Renal pelvis (tissue), 12 donors: ENCODE measurements at places on chromosomes 12 and 14. TPM values are rescaled to one million over a fixed set of nuclear protein-coding genes. Genes with fewer than 3 reads are reported as not detected.

CAPZA3 gene
- polyA plus RNA-seq, result 0.69 TPM

CLEC9A gene
- polyA plus RNA-seq, result 0.31 TPM

SH2B3 gene
- 17.9 TPM for polyA plus RNA-seq

TPPP2 gene
- polyA plus RNA-seq, result 4.0 TPM

WBP11 gene
- 89.7 TPM for polyA plus RNA-seq

C12orf54 gene
- polyA plus RNA-seq, result not detected

CD163 gene
- 12.6 TPM for polyA plus RNA-seq

DNA sequence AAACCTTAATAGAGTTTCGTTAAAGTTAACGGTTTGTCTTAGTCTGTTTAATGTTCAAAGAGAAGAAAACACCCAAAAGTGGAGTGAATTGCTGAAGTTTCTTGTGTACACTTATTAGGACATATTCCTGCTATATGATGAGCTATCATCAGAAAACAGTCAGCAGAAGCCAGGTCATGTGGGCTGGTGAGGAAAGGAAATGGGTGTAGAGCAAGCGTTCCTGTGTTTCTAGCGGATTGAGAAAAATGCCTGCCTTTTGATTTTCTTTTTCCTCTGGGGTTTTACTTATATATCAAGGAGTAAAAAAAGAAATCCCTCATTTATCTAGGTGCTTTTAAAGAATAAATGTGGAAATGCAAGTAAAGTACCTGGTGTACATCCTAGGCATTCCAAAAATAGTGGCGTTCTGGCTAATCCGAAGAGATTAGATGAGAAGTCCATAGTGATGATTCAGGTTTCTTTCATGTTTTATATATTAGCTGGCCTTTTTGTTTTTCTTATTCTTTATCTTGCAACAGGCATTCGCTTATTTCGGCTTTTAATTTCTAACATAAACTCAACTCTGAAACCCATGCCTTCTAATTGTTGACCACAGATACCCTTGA, 50.7 kb downstream of the FLRT2 start:
- no peak for DNase-seq

DNA sequence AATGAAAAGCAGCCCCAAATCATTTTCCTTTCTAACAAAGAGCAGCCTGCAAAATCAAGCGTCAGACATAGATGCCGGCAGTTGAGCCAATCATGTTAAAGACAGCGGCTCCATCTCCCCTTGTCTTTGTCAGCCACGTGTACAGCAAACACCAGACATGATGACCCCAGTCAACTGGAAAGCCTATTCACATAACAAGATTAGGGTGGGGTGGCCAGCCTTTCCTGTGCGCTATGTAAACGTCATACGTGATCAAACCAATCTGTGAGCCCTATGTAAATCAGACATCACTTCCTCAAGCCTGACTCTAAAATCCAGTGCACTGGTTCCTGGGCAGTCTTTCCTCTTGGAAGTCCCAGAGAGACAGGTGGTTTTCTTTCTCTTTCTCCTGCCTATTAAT, 9.9 kb upstream of the FICD start:
- no peak for DNase-seq

- no peak for DNase-seq
These were observed 53.3 kb downstream of the WDR20 start for GRCh38 chr14:102192840-102193502.

GRCh38 chr12:105235281-105235731, 668 bp downstream of the APPL2 start:
- DNase-seq, result no peak

- no peak for DNase-seq
These were observed 95.8 kb upstream of the ATXN7L3B start for GRCh38 chr12:74441872-74442271.

DNA sequence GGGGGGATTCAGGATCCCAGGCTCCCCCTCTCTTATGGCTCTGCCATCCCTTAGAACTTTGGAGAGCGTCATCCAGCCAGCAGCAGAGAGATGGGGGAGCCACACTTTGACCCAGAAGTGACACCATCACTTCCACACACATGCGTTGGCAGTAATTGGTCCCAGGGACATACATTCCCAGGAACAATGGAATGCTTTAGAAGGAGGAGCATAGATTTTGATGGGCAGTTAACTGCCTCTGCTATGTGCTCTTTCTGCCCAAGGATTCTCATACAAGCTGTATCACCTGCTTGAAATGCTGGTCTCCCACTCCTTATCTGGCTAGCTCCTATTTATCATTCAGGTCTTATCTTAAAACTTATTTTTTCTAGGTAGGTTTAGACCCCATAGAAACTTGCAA, 109.0 kb upstream of the RPH3A start:
- DNase-seq, result no peak

DNA sequence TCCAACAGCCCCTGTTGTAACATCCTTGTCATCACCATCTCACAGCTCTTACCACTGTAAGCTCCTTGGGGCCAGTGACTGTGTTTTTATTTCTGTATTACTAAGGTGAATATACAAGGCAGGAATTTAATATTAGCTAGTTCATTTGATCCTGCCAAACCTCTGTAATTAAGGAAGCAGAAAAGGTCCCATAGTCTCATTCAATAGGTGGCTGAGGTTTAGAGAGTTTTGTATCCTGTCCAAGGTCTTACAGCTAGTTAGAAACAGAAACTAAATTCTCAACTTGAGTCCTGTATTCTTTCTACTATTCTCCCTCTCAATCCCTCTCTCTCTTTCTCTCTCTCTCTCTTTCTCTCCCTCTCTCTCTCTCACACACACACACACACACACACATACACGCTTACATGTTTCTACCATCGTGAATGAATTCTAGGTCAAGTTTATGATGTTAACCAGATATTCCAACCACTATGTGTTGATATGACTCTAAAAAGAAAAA, 543 bp upstream of the GLIPR1 start:
- no peak for DNase-seq

GRCh38 chr14:20659813-20660395, 18.4 kb upstream of the OR6S1 start:
- DNase-seq, result no peak

GRCh38 chr14:101791919-101792572, 30.5 kb downstream of the PPP2R5C start:
- DNase-seq, result no peak

DNA sequence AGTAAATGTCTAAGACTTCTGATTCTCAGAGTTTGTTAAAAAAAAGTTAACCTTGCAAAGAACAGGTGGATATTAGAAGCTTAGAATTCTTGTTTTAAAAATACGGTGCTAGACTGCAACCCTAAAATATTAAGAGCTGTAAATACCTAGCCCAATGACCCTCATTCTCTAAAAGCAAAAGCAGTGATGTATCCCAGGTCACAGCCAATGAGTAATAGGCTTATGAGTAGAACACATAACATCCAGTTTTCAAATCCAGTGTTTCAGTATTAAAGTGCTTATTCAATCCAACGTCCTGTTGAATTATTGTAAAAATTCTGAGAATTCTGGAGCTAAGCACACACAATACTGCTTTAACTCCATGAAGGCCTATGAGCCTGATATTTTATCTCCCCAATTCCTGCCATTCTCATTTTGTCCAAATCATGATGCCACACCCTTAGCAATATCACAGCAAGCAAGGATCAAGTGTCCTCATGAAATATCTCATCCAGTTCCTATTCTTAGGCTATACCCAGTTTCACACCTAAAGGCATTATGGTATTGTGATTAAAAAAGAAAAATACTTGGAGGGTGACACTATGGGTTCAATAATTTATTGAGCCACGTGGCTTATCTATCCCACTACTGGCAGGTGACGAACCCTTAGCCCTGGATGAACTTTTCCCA, 15.3 kb upstream of the ARID4A start:
- no peak for DNase-seq

DNA sequence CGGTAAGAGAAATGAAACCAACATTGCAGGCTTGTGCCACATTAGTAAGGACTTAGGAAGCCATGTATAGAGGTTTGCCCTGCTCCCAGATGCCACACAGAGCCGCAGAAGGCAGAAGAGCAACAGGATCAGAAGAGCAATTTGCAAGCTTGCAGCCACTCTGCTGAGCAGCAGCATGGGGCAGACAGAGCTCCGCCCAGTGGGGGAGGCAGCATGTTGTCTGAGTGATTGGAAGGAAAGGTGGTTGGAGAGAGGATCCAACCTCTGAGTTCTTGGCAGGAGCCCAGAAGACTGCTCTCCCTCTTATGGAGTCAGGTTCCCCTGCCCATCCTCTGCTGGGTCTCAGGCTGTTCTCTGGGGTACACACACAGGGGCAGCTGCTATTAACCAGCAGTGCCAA, 2.3 kb upstream of the KRT6A start:
- DNase-seq, result peak; percentile 33

DNA sequence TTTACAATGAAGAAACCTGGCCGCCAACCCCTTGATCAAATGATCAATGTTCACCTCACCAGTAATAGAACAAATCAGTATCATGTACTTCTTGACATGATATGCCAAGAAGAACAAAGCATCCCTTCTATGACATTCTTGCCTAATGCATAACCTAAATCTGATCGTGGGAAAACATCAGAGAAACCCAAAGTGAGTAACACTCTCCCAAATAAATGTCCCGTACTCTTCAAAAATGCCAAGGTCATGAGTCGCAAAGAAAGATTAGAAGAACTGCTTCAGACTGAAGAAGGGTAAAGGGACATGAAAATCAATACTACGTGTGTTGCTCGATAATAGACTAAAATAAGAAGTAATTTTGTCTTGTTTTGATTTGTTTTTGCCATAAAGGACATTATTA, 11.4 kb upstream of the SLC25A3 start:
- no peak for DNase-seq

DNA sequence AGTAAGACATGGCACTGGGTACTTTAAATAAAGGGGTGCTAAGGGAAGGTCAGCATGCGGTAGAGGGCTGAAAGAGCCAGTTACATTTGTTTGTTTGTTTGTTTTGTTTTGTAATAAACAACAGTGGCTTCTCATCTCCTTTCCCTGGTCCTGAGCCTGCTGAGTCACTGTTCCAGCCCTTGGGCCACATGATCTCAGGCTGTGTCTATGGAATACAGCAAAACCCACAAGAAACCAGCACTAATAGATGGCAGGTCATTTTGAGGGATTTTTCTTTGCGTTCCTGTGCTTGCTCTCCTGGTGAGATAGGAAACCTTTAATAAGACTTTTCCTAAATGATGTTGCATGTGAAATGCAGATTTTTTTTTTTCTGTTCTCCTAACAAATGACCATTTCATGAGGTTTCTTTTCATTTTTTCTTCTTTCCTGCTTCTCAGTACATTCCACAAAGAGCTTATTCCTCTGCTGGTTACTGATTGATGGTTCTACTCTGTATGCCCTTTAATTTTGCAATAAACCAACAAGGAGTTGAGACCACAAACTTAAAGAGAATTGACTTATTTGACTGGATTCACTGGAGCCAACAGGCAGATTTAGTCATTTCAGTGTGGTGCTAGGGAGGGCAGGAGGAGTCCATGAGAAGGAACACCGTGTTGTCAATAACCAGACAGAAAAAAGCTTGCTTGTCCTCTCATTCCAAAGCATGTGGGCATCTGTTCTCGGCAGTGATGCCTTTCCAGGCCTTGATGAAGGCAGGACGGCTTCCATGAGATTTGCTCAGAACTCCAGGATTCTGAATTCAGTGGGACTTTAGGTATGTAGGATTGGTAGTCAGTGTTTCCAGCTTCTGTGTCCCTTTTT, 459.2 kb downstream of the RAD51B start:
- DNase-seq, result no peak

DNA sequence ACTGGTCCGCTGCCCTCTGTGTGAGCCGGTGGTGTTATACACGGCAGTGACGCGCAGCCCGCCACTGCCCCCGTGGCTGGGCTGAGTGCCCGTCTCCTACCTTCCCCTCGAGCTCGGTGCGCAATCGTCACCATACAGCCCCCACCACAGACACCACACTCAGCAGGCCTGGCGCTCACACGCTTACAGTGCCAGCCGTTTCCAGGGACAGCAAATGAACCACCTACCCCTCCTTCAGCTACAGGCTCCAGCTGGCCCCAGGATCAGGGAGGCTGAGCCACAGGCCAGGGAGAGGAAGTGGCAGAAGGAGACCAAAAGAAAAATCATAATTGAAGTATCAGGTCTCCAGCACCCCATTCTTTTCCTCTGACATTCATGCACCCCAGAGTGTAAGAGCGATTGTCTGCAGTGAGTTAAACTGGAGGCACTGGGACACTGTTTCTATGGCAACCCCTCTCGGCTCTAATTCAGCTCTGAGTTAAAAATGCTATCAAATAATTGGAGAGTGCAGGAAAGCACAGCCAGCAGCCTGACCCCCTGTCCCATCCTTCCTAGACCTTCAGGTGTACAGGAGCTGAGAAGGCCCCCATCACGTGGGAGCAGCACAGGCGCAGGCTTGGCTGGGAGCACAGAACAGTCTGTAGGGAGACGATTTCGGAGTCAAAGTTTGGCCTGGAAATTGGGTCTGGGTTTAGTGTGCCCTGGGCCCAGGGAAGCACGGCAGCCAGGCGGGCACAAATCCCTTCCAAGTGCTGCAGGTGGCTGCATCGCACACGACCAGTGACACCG, 18.0 kb downstream of the LRTM2 start:
- DNase-seq, result no peak

DNA sequence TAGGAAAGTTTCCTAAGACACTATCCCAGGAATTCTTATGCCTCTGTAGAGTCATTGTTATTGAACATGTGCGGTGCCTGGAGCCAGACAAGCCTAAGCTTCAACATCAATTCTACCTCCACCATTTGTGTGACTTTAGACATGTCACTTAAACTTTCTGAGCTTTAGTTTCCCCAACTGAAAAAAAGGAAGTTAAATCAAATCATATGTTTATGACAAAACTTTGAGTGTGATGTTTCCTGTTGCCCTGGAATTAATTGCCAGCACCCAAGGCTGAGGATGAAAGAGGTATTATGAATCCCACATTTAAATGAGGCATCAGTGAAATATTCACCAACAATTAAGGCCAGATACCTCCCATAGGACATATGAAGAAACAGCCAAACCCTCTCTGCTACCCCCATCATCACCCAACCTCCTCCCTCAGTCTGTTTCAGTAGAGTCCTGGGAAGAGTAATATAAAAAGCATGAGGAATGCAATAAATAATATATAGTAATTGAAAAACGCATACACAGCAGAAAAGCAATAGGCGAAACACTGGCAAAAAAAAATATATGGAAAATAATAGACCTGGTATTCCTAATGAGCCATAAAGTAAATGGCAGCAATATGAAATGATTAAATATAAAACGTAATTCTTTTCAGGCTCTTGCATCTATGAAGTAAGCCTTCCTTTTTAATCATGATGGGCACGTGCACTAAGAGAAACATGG, 182.0 kb upstream of the DCN start:
- no peak for DNase-seq

DNA sequence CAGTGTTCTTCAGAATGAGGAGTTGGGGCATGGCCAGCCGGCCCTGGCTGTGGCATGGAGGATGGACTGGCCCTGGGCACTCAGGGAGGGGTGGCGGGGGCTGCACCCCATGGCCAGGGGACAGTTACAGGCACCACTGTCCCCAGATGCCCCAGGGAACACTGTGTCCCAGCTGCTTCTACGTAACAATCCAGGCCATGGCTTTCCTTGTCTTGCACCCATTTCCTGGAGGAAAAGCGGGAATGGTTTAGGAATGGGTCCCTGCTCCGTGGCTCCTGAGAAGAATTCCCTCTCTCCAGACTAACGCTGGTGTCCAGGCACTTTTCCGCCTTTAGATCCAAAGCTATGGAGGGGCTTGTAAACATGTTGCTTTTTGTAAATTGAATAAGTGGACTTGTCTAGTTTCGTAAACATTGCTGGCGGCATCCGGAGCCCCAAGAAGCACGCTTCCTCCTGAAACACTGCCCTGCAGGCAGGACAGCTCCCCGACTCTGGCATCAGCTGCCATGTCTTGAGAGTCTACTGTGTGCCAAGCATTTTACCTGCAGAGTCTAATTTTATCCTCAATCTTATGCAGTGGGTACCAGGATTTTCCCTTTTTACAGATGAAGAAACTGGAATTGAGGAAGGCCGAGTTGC, 238.3 kb downstream of the SLC41A2 start:
- DNase-seq, result no peak
